Right ventricle myocardium inferior (tissue), 1 donor: ENCODE measurements at places on chromosomes 12 and 14. TPM values are rescaled to one million over a fixed set of nuclear protein-coding genes. Genes with fewer than 3 reads are reported as not detected.

The ING4 gene
- total RNA-seq, result 21.1 TPM

The UNG gene
- total RNA-seq, result 26.9 TPM

The MORN3 gene
- total RNA-seq, result 0.11 TPM

The LRP1 gene
- 143 TPM for total RNA-seq

The KCNMB4 gene
- total RNA-seq, result 1.6 TPM

The PIK3C2G gene
- not detected for total RNA-seq

The TIGAR gene
- total RNA-seq, result 16.5 TPM

The TMEM263 gene
- 35.8 TPM for total RNA-seq

The COL2A1 gene
- total RNA-seq, result not detected

The IRAK3 gene
- 5.0 TPM for total RNA-seq

The GALNT6 gene
- 1.7 TPM for total RNA-seq

GRCh38 chr14:45251912-45252311 lies 1.1 kb downstream of the MIS18BP1 start:
- DNase-seq, result no peak

DNA sequence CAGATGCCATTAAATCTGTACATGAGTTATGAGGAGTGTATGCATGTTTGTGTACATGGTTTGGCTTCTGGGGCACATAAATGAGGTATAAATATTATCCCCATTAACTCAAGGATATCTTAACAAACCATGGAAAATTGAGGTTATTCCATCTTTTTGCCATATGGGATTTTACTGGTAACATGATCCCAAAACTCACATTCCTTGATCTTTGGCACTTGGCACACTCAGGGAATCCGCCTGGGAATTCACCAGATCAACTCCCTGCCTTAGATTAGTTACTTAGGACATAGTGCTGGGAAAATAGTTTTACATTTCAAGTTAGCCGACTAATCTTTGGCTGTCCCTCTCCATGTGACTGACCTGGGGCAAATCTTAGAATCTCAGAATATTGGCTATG lies 16.9 kb downstream of the CDKN1B start:
- no peak for DNase-seq

- DNase-seq, result no peak
Measured at GRCh38 chr14:60153991-60154390, 11.2 kb downstream of the DHRS7 start.

GRCh38 chr14:56659964-56660551 lies 80.5 kb downstream of the TMEM260 start:
- DNase-seq, result no peak

DNA sequence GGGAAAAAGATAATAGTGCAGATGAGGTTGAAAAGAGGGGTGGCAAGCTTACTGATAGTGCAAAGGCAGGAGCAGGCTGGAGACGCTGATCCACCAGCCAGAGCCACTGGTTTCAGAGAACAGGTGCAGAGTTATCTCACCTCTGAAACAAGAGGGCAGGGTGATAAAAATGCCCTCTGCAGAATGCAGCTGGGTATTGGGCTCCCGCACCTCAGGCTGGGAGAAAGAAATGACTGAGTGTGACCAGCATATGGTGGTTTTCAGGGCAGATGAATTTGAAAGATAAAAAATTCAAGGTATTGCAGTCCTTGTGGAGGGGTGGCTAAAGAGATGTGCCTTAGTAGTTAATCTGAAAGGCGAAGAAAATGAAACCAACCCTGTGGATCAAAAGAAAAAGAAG lies 2.9 kb upstream of the TMEM30B start:
- no peak for DNase-seq

DNA sequence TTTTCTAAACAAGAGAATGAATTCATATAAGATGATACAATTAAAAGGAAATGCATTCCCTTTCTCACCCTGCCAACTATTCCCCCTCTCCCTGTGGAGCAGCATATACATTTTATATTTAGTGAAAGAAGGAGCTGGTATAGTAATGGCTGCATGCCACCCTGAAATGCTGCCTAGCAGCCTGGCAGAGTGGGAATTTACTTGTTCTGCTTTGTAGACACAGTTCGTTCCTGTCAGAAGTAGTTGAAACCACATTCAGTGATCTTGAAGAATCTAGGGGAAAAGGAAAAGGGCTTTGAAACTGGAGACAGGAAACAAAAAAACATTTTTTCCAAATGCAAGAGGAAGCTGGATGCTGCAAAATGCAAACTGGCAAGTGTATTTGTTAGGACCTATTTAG lies 176.0 kb upstream of the PLEKHA5 start:
- no peak for DNase-seq

DNA sequence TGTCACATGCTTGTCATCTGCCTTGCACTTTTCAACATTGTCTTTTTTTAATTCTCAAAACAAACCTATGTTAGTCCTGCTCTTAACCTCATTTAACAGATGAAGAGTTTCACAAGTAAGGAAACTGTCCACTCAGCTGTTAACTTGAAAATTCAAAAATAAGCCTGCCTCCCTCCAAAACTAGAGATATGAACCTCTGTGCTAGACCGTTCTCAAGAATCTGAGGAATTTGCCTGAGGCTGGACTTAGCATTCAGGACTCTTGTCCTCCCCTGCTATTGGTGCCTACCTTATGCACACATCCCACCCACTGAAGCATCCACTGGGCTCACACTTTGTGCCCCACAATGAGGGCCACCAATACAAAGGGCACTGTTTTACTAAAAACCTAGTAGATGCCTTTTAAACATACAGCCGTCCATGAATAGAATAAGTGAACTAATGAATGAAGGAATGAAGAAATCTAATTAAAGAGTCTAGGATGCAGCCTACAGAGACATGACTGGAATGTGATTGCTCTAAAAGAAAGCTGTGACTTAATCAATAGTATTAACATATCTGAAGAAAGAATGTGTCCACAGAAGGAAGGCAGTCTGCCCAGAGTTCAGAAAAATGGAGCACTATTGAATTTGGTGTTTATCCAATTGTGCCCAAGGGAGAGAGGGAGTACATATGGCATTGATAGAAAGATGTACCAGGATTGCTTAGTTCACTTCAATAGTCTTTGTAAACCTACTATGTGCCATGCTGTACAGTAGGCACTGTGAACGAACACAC lies 238.5 kb downstream of the SPTSSA start:
- no peak for DNase-seq

- DNase-seq, result no peak
Measured at GRCh38 chr14:33847066-33847465, 103.8 kb downstream of the EGLN3 start.

DNA sequence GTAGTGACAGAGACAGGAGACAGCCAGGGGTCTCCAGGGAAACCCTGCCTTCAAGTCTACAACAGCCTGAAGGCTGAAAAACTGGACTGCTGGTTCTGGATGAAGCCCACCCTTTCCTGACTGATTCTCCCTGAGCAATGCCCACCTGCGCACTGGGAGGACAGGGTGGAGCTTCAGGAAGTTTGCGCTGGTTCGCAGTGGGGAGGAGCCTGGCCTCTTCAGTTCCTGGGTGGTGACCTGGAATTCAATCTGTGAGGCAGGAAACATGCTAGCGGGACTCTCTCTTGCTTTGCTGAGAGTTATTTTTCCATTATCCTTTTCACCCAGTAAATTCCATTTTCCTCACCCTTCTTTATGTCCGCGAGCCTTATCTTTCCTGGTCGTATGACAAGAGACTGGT lies 600.8 kb downstream of the TRHDE start:
- no peak for DNase-seq

DNA sequence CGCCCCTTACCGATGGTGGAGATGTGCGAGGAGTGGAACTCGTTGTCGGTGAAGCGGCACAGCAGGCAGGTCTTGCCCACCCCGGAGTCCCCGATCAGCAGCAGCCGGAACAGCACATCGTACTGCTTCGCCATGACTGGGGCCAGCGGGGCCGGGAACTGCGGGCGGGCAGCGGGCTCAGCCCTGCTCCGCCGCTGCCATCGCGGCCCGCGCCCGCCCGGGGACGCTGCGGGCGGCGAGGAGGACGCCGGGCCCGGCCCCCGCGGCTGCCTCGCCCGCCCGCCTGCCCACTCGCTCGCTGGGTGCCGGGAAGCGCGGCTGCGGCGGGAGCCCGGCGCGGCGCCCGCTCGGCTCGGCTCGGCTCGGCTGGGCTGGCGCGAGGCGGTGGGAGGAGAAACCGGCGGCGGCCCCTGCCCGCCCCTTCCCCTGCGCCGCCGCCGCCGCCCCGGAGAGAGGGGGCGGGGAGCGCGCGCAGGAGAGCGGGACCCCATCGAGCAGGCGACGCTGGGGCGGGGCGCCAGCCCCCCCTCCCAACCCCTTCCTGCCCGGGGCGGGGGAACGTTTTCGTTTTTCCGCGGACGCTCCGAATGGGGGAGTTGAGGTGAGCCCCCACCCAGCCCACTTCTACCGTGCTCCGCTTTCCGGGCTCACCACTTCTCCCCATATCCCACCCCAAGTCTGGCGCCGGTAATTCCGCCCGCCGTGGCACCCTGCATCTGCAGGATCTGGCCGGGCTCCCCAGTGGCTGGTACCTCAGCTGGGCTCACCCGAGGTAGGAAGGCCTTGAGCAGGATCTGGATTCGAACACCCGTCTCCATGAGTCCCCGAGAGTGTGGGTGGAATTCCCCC lies at the start of gene RAB15:
RAB15 (minus strand) TSS at position 394 of the 849 bp plus-strand sequence; CDS start at position 134, 260 bp downstream.
- peak; percentile 80 for DNase-seq

GRCh38 chr12:6193853-6194815 lies 6.1 kb upstream of the CD9 start:
- DNase-seq, result no peak

GRCh38 chr12:47839214-47839876 lies 19.6 kb upstream of the HDAC7 start:
- DNase-seq, result no peak

- peak; percentile 85 for DNase-seq
Measured at GRCh38 chr14:94392510-94392935, 4.1 kb upstream of the SERPINA1 start.

DNA sequence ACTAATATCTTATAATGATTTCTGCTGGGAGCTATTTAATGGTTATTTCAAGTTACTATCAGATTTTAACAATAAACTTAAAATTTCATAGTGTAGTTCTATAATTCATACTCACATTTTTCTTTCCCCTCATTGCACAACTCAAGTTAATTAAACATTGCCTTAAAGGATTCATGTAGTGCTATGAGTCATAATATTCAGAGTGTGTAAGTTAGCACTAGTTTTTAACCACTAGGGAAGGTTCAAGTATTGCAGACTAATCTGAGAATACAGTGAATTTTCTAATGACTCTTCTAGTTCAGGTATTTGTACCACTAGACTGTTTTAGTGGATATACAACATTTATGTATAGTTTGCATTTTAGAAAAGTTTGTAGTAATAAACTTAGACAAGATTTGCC lies 49.9 kb downstream of the FOXA1 start:
- no peak for DNase-seq

DNA sequence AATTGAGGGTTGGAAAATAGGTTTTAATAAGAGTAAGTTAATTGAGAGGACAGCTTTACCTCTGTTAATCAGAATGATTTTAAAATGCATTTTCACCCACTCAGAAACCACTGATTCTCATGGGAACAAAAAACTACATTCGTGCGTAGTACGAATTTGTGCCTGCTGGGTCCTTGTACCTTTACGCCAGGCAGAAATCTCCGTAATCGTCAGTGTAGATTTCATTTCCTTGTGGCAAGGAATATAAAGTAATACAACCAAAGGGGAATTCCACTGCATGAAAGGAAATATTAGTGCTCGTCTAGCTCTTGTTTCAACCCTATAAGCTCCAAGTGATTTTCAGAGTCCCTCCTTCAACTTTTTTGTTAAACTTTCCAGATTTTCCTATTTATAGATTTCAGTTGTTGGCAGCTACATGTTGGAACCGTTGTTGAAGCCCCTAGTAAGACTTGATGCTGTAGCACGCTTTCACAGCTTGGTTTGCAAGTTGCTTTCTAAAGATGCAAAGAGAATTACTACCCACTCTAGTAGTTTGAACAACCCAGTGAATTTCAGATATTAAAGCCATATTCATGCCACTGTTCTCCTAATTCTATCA lies 90.6 kb downstream of the ETV6 start:
- no peak for DNase-seq

DNA sequence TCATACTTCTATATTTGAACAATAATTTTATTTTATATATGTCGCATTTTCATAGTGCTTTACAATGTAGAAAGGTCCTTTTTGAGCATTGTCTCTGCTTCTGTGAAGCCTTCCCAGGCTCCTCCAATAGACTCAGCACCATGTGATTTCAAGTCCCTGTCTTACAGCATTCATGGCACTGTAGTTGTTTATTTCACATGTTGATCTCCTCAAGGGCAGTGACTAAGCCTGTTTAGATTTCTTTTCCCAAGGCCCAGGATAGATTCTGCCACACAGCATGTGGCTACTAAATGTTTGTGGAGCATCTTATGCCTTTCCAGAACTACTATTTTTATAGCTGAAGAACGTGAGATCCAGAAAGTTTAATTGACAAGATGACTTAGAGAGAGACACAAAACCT lies 391.7 kb downstream of the TMEM117 start:
- DNase-seq, result no peak

DNA sequence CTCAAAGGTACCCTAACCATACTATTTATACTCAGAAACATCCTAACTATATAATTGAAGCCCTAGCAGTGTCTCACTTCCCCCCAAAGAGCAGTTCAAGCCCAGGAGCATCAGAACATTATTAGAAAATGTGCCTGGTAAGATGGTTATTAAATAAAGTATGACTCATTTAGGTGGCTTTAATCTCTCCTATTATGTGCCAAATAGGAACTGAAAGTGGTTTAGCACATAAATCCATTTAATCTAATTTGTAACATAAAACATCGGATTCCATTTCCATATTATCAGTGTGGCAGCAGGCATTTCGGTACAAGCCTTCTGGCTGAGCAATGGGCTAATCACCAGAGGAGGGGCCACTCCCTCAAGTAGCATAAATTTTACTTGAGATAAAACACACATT lies 395.2 kb upstream of the TMTC1 start:
- DNase-seq, result no peak

GRCh38 chr12:29796823-29797263 lies 13.1 kb upstream of the TMTC1 start:
- DNase-seq, result no peak

GRCh38 chr12:83114966-83115365 lies 428.3 kb downstream of the TMTC2 start:
- DNase-seq, result no peak

DNA sequence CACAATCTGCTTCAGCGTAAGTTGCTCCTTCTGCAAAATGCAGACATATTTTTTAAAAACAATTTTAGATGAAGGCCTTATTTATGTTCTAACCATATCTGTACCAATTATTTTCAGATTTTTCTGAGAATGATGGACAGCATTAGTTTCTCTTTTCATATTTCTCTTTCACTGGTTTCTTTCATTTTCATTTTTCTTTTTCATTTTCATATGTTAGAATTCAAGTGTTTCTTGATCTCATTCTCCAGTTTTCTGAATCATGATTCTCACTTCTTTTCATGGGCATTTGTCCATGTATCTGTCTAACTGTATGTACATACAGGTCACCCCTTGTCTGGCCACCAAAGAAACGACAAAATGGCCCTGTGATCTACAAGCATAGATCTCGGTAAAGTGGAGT lies 346.6 kb downstream of the NAV3 start:
- no peak for DNase-seq

- no peak for DNase-seq
Measured at GRCh38 chr12:14416658-14417057, 51.2 kb downstream of the ATF7IP start.

GRCh38 chr14:102885737-102886447 lies 36.6 kb upstream of the AMN start:
- DNase-seq, result no peak

GRCh38 chr12:6372403-6373003 lies 2.9 kb downstream of the SCNN1A start:
- DNase-seq, result no peak
